ENCODE measurements at places on chromosomes 5 and 9.
A peak's percentile ranks its signal among the peaks of the same experiment; 100 is the strongest.

DNA sequence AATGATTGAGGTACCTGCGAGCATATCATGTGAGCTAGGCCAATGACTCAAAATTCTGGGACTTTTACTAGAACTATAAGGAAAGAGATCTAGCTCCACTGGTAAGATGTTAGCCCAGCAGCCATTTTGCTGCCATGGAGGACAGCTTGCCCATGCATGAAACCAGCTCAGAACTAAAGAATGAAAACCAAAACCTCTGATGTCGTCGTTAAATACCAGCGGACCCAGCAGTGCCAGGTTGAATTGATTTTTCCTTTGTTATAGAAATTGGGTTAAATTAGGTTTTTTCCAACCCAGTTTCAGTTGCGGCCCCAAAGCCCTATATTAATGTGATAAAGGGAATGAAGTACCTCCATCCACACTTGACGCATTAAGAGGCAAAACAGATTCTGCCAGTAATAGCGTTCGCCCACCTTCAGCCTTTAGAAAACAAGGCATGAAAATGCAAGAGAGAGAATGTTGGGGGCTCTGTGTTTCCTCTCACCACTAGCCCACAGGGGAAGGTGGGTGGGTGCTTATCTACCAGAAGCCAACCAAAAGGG lies 5.5 kb upstream of the ITK start:
- no peak for DNase-seq

- no peak for DNase-seq
Measured at GRCh38 chr5:187042-187431, 4.3 kb upstream of the LRRC14B start.

DNA sequence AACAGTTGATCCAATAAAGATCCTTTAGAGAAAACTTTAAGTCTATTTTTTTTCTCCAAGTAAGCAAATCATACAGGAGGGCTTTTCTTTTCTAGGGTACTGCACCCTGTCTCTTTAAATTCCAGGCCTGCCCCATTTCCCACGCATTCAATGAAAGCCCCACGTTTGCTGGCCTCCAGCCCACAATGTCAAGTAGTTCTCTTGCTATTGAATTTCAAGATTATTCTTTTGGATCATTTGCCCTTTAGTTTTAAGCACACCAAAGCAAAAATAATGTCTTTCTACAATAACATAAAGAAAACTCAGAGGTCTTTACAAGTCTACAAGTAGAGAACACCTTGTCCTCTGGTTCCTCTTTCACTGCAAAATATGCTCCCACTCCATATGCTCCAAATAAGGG lies 15.6 kb downstream of the MLLT3 start:
- DNase-seq = peak; percentile 31

DNA sequence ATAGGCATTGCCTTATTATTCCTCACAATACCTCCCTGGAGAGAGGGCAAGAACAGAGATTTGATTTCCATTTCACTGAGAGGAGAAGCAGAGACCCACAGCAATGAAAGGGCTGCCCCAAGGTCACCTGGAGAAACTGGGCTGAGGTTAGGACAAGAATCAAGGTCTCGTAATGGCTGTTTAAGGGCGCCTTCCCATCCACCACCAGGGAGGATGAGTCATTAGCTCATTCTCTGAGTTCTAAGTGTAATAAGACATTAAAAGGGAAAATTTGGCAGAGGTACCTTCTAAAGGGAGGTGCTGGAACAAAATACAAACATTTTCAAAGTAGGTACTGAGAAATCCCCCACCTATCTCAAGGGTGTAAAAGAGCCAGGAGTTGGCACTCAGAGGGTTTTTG lies 52.6 kb upstream of the TCERG1 start:
- DNase-seq = no peak

- no peak for DNase-seq
Measured at GRCh38 chr9:87720173-87720572, 5.7 kb upstream of the CTSL start.

GRCh38 chr9:79254900-79255650 lies 316.7 kb upstream of the TLE4 start:
- no peak for DNase-seq

GRCh38 chr5:133025804-133026663 lies at the start of gene ZCCHC10:
ZCCHC10 (minus strand) TSS chr5:133026549; CDS start chr5:133026537, 12 bp downstream.
- peak; percentile 93 for DNase-seq

- DNase-seq = peak; percentile 0
Measured at GRCh38 chr9:9499546-9499945, 1113.3 kb downstream of the PTPRD start.

DNA sequence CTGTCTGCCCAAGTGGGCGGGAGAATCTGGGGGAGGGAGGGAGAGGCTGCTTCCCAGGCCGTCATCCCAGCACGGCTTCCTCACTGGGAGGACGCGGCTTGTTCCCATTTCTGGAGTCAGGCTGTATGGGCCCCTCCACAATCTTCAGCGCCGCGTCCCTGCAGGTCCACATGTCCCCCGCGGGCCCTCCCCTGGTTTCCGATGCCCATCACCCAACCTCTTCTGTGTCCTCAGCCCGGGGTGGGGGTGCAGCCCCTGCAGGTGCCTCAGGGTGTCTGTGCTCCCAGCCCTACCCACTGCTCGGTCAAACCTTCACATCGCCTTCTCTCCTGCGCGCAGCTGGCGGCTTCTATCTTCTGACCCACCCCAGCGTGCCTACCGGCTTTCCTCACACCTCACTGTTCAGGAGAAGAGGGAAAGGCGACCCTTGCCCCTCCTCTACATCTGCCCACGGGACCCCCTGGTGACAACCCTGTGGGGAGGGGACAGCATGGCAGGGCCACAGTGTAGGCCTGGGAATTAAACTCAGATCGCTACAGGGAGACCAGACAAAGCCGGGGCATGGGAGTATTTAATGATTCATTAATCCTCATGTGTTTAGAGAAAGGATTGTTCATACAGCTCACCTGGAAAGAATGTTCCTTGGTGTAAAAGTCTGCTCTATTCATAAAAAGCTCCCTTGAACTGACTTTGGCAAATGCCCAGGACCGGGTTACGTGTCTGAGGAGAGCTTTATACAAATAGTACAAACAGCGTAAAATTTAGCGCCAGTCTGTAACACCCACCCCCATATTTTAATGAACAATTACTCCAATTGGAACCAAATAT lies 145.1 kb downstream of the IRX1 start:
- no peak for DNase-seq

DNA sequence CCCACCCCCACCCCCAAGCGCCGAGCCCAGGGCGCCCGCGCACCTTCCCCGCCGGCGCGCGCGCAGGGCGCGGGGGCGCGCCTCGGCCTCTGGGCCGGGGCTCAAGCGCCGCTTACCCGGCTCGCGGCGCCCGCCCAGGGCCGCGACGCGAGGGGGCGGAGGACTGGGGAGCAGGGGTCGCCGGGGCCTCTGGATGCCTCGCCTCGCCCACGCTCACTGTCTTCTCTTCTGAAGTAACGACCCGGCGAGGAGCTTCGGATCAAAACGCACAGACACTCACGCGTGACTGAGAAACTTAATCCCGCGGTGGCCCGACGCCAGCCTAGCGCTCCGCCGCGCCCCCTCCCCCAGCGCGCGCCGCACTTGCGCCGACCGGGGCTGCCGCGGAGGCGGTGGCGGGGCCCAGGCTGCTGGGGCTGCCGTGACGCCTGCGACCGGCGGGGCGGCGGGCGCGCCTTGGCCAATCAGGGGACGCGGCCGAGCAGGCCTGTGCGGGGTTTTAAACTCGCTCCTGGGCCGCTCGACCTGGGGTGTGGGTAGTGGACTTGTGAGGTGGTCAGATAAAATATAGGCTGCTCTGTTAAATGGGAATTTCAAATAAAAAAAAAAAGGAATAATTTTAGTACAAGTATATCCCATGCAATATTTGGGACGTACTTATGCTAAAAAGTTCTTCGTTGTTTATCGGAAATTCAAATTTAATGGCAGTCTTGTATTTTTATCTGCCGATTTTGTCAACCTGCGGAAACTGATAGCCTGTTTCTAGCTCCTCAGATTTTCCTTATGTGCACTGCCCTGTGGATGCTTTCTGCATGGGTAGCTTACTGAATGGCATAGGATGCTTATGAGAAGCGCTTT lies at the start of gene MPDZ:
TSS of gene MPDZ (minus strand) at position 409 of the 858 bp plus-strand sequence. CDS start 29,377 bp downstream, outside the sequence.
- no peak for DNase-seq

DNA sequence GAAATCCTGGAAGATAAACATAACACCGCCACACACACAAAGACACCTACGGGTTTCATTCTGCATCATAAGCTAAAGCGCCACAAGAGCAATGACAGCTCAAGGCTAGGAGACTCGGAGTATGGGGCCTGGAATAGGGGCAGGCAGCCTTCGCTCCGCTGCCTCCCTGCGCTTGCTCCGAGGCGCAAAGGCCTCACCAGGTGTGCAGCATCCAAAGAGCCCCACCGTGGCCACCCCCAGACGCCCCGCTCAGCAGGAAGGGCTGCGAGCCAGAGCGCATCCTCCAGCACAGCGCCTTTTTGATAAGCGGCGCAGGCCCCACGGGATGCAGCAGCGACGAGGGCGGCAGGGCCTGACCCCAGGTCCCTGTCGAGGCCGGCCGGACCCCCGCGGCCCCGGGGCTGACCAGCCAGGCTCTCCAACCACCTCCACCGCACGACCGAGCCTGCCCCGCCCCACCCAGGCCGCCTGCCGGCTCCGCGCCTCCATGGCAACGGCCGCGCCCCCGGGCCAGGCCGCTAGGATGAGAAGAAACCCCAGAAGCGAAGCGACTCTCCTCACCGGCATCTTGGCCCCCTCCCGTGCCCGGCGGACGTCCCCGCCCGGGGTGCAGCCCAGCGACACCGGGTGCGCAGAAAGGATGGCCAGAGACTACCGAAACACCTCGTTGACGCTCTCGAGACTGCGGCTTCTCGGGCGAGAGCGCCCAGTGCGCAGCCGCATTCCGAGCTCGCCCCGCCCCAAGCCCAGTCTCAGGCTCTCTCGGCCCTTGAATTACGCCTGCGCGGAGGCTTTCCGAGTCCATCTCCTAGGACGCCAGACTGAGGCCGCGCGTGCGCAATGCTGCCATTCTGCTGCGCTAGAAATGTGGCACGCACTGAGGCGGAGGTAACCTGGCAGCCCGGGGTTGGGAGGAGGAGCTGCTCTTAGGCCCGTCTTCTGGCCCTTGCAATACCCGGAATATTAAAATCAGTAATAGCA lies at the start of gene KIF3A:
TSS of gene KIF3A (minus strand) at position 694 of the 981 bp plus-strand sequence. CDS start at position 567, 127 bp downstream.
- DNase-seq = peak; percentile 93

- no peak for DNase-seq
Measured at GRCh38 chr9:122186777-122187470, 27.2 kb downstream of the MORN5 start.

- DNase-seq = no peak
Measured at GRCh38 chr9:93942161-93942560, 13.0 kb downstream of the BARX1 start.

DNA sequence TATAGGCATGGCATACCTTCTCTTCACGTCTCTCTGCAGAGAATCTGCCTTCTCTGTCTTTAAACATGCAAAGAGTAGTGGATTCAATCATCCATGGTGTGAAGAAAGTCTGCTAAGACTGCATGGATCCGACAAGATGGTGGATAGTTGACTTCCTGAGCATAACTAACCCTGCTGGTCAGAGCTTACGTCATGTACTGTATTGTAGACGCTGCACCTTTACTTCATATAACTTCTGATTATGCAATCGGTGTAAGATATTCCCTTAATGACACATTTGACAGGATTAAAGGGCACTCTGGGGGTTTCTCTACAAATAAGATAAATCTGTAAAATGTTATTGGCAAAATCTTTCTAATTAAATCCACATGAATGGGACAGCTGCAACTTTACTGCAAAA lies 240.3 kb upstream of the NREP start:
- DNase-seq = no peak

GRCh38 chr5:16901021-16901644 lies 35.0 kb downstream of the MYO10 start:
- no peak for DNase-seq

DNA sequence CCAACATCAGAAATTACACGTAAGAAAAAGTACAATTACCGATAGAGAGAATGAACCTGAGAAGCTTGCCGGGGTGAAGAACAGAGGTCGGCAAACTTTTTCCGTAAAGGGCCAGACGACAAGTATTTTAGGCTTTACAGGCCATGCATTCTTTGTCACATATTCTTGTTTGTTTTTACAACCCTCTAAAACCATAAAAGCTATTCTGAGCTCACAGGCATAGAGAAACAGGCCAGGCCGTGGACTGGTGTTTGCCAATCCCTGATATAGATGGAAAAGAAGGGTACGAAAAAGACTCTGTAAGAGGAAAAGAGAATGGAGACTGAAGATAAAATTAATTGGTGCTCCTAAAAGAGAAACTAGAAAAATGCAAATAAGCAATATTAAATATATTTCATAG lies 15.4 kb downstream of the SFXN1 start:
- no peak for DNase-seq

DNA sequence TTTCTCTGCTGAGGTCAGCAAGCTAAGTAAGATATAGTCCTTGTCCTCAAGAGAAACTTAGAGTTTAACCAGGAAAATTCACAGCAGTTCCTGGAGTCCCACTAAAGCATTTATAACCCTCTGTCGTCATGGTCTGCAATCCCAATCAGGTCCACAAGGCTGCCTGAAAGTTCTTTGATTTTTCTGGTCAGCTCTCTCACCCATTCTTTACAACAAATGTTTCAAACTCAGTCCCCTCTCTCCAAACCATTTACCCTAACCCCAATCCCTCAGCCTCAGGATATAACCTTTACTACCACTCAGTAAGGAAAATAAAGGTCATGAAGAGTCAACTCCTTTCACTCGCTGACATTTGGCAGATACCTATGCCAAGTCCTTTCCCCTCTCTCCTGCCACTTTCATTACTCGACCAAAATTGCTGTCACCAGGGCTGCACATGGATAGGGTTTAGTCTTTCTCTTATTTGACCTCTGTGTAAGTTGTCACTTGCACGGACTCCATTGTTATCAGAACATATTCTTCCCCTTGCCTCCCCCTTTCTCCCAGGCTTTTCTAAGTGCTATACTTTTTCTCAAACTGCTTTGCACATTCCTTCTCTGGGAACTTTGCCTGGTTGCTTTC lies 936.6 kb downstream of the NR2F1-AS1 start:
- no peak for DNase-seq

- no peak for DNase-seq
Measured at GRCh38 chr5:107324071-107324470, 346.7 kb downstream of the EFNA5 start.

GRCh38 chr9:135290566-135290965 lies 189.0 kb upstream of the PPP1R26 start:
- DNase-seq = no peak

- DNase-seq = no peak
Measured at GRCh38 chr5:57452885-57453284, 29.7 kb downstream of the ACTBL2 start.

DNA sequence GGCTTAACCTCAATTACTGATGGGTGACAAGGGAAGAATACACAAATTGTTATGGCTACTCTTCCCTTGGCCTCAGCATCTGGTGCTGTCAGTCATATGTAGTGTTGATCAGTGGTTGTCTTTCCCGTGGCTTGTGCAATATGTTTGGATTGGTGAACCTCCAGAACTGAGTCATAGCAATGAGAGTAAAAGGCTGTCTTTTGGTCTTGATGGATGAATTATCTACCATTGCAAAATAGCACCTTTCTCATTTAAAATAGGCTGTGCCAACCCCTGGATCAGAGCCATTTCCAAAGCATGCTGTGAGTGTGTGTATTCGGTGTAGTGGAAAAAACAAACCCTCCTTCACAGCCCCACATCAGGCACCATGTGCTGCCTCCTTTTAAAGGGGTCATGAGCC lies 14.6 kb upstream of the F2R start:
- DNase-seq = no peak

- DNase-seq = no peak
Measured at GRCh38 chr5:135997673-135998335, 31.0 kb upstream of the TGFBI start.
